Upper lobe of left lung (tissue), 6 donors: ENCODE measurements at places on chromosomes 16 and 17. TPM values are rescaled to one million over a fixed set of nuclear protein-coding genes. Genes with fewer than 3 reads are reported as not detected.
A peak's percentile ranks its signal among the peaks of the same experiment; 100 is the strongest.

The ITGAX gene
- total RNA-seq = 63.1 TPM

GRCh38 chr16:67022531-67023214, 6.3 kb upstream of the CBFB start:
- no peaks in the 10 kb centered on the region for H3K36me3 ChIP-seq
- no peak overlapping the region for H3K27ac ChIP-seq
- H3K4me1 ChIP-seq = no peaks in the 10 kb centered on the region
- DNase-seq = no peak
- H3K4me3 ChIP-seq = no peak overlapping the region

The C17orf78 gene
- not detected for total RNA-seq

The VKORC1 gene
- 37.7 TPM for total RNA-seq

The SDR42E2 gene
- total RNA-seq = 0.22 TPM

DNA sequence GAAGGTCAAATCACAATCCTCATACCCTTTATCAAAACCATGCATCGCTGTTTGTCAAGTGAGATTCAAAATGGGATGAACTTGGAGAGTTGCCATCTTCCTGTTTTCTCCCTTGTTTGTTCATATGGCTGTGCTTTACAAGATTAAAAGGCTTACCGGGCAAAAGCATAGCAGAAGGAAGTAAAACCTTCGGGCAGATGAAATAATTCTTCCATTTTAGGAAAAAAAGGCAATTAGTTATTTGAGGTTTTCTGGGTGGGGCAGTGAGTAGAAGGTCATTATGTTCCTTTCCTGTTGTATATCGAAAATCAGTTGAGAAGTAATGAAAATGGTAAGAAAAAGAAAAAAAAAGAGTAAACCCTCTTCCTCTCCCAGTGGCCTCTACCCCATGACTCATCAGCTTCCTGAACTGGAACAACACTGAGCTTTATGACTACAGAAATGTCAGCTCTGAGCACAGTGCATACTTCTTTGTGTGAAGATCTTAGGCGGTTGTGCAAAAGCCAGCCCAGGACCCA, 369.2 kb downstream of the CDH13 start:
- peak overlapping the region; percentile 15 for H3K27ac ChIP-seq
- no peaks in the 10 kb centered on the region for H3K4me1 ChIP-seq
- H3K36me3 ChIP-seq = no peaks in the 10 kb centered on the region
- no peak overlapping the region for H3K4me3 ChIP-seq

DNA sequence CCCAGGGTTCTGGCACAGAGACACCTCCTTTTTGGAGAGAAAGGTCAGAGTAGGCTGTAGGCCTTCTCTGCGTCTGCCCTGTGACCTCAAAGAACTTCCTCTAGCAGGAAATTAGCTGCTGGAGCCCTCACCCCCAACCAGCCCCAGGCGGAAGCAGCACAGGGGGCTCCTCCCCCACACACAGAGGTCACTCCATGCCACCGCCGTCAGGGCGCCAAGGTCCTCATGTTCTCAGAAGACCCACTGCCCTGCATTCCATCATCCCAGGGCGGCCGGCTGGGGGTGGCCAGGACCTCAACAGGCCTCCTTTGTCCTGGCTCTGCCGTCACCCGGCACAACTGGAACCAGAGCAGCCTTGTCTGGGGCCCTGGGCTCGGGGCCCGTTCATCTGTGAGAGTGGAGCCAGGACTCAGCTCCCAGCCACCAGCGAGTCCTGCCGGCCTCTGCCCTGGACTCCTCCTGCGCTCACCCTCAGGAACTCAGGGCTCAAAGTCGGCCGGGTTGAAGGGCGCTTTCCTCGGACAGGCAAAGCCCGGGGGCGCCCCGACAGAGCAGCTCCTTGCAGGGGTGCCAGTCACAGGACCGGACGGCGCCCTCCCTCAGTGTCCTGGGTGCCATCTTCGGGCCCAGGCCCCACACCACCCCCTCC, 1.2 kb downstream of the TMC6 start:
- no peaks in the 10 kb centered on the region for H3K27me3 ChIP-seq
- DNase-seq = peak; percentile 87
- H3K27ac ChIP-seq = peak overlapping the region; percentile 92
- H3K36me3 ChIP-seq = peaks cover 35% of the 10 kb centered on the region
- peaks cover 73% of the 10 kb centered on the region for H3K4me1 ChIP-seq
- peak overlapping the region; percentile 78 for H3K4me3 ChIP-seq

The SPOP gene
- 56.6 TPM for total RNA-seq

GRCh38 chr17:73691321-73691766, 47.1 kb upstream of the SDK2 start:
- DNase-seq = no peak
- no peak overlapping the region for H3K27ac ChIP-seq
- no peaks in the 10 kb centered on the region for H3K36me3 ChIP-seq
- no peaks in the 10 kb centered on the region for H3K4me1 ChIP-seq

- H3K4me3 ChIP-seq = peak overlapping the region; percentile 95
- peak; percentile 77 for DNase-seq
- H3K27me3 ChIP-seq = no peaks in the 10 kb centered on the region
- H3K4me1 ChIP-seq = peaks cover 53% of the 10 kb centered on the region
These were observed 789 bp downstream of the CSNK1D start for GRCh38 chr17:82272495-82273326.

The CRYM gene
- 8.9 TPM for total RNA-seq

- no peak overlapping the region for H3K4me3 ChIP-seq
- DNase-seq = peak; percentile 95
- no peaks in the 10 kb centered on the region for H3K27me3 ChIP-seq
- H3K27ac ChIP-seq = no peak overlapping the region
- no peaks in the 10 kb centered on the region for H3K4me1 ChIP-seq
These were observed 28.8 kb downstream of the MPP2 start for GRCh38 chr17:43878260-43879175.

The RHBDF1 gene
- total RNA-seq = 80.1 TPM

- peak; percentile 94 for DNase-seq
- H3K36me3 ChIP-seq = no peaks in the 10 kb centered on the region
- peaks cover 11% of the 10 kb centered on the region for H3K4me1 ChIP-seq
- no peak overlapping the region for H3K27ac ChIP-seq
- no peak overlapping the region for H3K4me3 ChIP-seq
These were observed 7.2 kb upstream of the KRT36 start for GRCh38 chr17:41496803-41497484.

- peak overlapping the region; percentile 98 for H3K27ac ChIP-seq
- H3K4me1 ChIP-seq = peaks cover 22% of the 10 kb centered on the region
These were observed 538 bp upstream of the FCSK start for GRCh38 chr16:70453892-70454221.

The ZNF500 gene
- total RNA-seq = 10.1 TPM

DNA sequence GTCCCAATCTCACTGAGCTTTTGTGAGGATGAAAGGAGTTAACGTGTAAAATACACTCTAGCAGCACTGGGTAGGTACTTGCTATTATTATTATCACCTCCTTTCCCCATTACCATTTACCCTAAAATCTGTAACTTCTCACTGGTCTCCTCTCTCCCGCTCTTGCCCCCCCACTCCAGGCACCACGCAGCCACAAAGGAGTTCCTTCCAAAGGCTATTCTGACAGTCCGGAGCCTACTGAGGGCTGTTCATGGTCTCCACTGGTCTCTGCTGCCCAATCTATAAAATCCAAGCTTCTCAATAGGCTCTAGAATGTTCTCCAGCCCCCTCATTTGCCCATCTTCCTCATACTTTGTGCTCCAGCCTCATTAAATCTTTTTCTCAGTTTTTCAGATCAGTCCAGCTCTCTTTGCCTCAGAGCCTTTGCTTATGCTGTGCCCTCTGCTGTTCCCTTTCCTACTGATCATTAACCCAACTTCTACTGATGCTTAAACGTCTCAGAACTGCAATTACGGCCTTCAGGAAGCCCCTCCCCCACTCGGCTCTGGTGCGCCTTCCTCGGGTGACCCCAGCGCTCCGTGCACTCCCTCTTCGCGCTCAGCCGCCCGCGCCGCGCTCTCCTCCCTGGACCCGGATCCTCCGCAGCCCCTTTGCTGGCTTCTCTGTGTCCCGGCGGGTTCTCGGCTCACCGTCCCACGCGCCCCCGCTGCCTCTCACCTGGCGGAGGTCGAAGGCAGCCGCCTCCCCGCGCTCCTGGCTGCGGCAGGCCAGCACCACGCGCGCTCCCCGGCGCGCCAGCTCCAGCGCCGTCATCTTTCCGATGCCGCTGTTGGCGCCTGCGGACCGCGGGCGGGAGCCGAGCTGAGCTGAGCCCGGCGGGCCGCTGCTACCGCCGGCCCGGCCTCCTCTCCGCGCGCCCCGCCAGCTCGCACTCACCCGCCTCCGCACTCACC, 737 bp downstream of the DHRS13 start:
- peak; percentile 62 for DNase-seq
- peak overlapping the region; percentile 91 for H3K27ac ChIP-seq
- no peaks in the 10 kb centered on the region for H3K27me3 ChIP-seq
- H3K36me3 ChIP-seq = peaks cover 16% of the 10 kb centered on the region
- peak overlapping the region; percentile 66 for H3K4me3 ChIP-seq
- peaks cover 45% of the 10 kb centered on the region for H3K4me1 ChIP-seq

GRCh38 chr16:1790611-1791255, 2.8 kb downstream of the IGFALS start:
- peaks cover 7% of the 10 kb centered on the region for H3K4me1 ChIP-seq
- H3K27ac ChIP-seq = no peak overlapping the region
- no peaks in the 10 kb centered on the region for H3K27me3 ChIP-seq
- peaks cover 55% of the 10 kb centered on the region for H3K36me3 ChIP-seq
- no peak overlapping the region for H3K4me3 ChIP-seq

DNA sequence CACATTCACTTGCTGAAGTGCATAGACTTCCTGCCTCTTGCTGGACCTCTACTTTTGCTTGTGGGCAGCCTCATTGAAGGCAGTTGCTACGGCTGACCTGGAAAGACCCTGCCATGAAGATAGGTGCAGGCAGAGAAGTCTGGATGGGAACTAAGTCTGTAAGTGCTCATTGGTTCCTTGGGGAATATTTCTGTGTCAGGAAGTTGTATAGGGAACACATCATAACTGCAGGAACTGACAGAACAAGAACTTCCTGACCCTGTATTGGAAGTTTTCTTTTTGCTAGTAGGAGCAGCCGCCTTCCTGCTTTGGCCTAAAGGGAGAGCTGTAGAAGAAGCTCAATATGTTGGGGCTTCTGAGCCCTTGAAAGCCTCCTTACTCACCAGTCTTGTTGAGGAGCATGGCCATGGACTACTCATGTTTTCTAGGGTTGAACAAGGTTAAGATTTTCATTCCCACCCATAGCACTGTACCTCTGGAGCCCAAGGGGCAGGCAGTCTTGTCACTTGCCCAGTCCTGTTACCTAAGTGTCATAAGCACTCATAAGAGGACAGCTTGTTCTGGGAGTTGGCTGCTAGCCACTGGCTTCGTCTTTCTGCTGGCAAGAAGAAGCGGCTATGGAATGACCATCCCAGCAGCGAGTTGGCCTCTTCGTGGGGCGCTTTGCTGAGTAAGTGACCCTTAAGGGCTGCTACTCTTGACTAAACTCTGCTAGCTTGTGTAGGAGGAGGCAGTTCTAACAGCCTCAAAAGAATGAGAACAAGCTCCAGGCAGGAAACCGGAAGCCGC, 7.2 kb downstream of the UBFD1 start:
- no peaks in the 10 kb centered on the region for H3K4me1 ChIP-seq
- H3K27ac ChIP-seq = no peak overlapping the region
- H3K36me3 ChIP-seq = peaks cover 56% of the 10 kb centered on the region
- no peak overlapping the region for H3K4me3 ChIP-seq
- no peaks in the 10 kb centered on the region for H3K27me3 ChIP-seq
- no peak for DNase-seq

DNA sequence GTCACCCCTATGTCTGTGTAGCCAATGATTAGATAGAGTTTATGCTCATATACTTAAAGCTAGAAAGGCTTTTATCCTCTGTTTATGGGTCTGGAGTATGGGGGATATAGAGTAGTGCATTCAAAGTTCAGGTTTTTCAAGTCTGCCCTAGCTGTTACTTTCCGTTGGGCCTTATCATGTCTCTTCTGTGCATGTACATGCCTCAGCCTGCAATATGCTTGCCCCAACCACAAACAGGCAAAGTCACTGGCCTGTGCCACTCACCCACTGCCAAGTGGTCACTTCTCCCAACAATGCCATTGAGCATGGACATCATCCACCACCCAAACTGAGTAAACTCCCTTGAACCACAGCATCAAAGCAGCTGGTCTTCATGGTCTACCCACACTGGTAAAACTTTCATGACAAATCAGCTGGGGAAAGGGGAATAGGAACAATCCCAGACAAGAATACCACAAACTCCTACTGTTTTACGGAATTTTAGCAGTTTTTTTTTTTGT, 70.3 kb upstream of the C17orf78 start:
- peaks cover 6% of the 10 kb centered on the region for H3K4me1 ChIP-seq
- no peaks in the 10 kb centered on the region for H3K27me3 ChIP-seq
- no peak overlapping the region for H3K4me3 ChIP-seq
- no peak for DNase-seq

- peaks cover 9% of the 10 kb centered on the region for H3K27me3 ChIP-seq
- H3K27ac ChIP-seq = no peak overlapping the region
- H3K36me3 ChIP-seq = no peaks in the 10 kb centered on the region
- H3K4me3 ChIP-seq = no peak overlapping the region
- no peaks in the 10 kb centered on the region for H3K4me1 ChIP-seq
These were observed 33.6 kb downstream of the SEC14L5 start for GRCh38 chr16:4991754-4992153.

DNA sequence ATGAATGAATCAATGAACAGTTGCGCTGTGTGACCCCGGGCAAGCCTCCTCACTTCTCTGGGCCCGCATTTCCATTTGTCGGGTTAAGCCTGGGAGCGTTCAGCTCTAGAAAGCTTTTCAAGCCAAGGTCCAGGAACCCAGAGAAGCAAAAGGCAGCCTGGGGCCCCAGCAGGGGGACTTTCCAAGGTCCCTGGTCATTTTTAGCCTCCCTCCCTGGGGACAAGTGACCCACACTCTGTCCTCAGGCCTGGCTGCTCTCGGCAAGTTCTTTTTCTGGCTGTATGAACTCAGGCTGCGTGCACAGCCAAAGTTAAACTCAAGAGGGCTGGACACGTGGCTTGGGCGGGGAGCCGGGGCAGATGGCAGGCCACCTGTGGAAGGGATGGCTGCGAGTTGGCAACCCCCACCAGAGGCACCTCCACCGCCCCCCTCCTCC, 41.4 kb upstream of the CIBAR2 start:
- no peaks in the 10 kb centered on the region for H3K27me3 ChIP-seq
- no peak overlapping the region for H3K27ac ChIP-seq
- peaks cover 33% of the 10 kb centered on the region for H3K4me1 ChIP-seq
- H3K4me3 ChIP-seq = no peak overlapping the region
- DNase-seq = no peak
